ENCODE measurements at places on chromosomes 2 and 18.

DNA sequence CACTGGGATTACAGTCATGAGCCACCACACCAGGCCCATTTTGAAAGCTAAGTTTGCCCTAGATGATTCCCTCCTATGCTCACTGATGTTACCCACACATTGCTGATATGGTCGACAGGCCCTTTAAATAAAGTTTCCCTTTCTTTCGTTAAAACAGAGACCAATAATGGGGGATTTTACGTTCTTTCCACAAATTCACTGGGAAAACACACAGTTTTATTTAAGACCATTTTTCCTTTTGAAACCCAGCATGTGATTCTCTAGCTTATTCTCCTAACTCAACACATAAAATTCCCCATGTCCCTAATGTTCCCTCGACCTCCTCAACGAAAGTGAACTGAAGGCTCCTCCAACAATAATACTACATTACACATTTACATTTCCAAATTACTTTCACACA is 223.2 kb downstream of the ANAPC1 start:
- no peak for DNase-seq

- no peak for DNase-seq
Measured at GRCh38 chr2:240888130-240888889, 7.6 kb downstream of the MAB21L4 start.

GRCh38 chr2:65798641-65799040 is 366.2 kb upstream of the SPRED2 start:
- DNase-seq: no peak

DNA sequence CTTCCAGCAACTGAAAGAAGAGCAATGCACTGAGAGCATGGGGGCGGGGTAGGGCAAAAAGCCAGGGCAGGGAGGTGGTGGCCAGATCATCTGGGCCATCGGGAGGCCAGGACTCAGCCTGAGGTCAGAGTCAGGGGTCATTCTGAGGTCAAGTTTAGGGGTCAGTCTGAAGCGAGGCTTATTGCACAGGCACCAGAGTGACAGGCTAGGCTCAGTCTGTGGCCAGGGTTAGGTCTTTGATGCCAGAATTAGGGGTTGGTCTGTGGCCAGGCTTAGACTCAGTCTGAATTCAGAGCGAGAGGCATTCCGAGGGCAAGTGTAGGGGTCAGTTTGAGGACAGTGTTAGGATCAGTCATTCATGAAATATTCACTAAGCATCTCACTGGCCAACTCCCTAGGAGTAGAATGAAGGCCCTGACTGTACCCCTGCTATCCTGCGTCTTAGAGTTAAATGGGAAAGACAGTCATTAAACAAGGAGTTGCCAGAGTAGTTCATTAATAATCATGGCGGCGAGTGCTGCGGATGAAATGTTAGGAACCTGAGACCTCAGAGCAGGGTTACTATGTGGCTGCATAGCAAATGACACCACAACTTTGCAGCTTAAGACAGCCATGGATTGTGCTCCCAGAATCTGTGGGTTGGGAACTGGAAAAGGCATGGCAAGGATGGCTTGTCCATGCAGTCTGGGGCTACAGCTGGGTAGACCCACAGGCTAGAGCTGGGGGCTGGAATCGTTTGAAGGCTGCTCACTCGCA is 198.7 kb downstream of the CYP26B1 start:
- DNase-seq: no peak

GRCh38 chr2:100397976-100398375 is 19.5 kb downstream of the CHST10 start:
- DNase-seq: no peak

GRCh38 chr2:224221455-224221913 is 180.4 kb downstream of the FAM124B start:
- DNase-seq: peak; percentile 91

DNA sequence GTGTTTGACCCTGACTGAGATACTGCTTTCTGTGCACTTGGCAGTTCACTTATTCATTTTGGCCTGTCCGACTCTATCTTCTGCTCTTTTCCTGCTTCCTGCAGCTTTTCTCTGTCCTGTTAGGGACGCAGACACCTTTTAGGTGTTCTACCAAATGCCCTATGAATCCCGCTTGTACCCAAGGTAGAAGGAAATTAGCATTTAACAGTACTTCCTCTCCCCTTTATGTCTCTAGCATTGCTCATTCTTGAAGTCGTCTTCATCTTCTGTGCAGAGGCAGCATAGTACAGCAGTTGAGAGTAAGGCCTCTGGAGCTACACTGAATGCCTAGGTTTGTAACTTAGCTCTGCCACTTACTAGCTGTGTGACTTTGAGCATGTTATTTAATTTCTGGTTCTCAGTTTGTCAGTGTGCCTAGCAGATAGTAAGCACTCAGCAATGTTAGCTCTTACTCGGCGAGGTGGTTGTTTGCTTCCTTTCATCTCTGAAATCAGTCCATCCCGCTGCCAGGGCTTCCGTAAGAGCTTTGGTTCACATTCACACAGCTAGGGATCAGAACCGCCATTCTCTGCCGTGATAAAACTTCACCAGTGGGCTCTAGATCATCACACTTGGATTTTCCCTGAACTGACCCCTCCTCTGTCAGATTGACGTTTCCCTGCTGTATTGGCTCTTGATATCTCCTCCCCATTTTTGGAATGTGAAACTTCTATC is 1.4 kb downstream of the CCT7 start:
- DNase-seq: no peak

- DNase-seq: peak; percentile 20
Measured at GRCh38 chr2:101307950-101308431, 510 bp downstream of the RNF149 start.

DNA sequence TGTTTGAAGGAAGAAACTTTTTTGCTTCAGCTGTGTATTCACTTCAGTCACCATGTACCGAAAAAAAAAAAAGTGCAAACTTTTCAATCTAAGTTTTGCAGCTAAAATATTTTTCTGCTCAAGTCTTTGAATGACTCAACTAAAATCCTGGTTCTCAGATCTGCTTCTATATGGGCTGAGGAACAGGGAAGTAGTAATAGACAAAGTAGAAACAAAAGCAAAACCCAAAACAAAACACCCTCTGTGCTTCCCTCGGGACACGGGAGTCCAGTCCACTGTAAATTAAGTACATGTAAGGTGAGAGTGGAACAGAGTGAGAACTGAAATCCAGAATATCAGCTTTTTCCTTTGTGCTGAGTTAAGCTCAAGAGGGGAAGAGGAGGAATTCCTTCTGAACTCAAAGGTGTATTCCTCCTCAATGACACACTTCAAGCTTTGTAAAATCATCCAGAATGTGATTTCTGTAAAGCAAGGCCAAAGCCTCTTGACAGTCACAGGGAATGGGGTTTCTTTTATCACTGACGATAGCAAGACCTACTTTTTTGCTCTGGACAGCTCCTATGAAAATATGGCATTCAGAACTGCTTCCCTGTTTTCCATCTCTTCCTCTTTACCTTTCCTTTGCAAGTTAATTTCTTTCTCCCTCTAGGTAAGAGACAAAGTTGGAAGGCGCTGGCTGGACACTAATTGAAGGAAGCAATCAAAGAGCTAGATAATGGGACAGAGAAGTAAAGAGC is 433.5 kb upstream of the MMADHC start:
- no peak for DNase-seq

GRCh38 chr2:196075196-196075595 is 6.6 kb upstream of the DNAH7 start:
- no peak for DNase-seq

DNA sequence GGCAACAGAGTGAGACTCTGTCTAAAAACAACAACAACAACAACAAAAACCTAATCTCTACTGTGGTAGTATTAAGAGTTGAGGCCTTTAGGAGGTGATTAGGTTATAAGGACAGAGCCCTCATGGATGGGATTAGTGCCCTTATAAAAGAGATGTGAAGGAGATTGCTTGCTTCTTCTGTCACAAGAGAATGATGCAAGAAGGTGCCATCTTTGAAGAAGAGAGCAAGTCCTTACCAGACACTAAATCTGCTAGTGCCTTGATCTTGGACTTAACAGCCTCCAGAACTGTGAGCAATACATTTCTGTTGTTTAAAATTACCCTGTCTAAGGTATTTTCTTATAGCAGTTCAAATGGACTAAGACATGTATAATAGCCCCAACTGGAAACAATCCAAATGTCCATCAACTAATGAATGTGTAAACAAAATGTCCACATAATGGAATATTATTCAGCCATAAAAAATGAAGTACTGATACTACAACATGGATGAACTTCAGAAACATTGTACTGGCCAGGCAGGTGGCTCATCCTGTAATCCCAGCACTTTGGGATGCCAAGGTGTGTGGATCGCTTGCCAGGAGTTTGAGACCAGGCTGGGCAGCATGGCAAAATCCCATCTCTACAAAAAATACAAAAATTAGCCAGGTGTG is 1.6 kb upstream of the ARHGEF33 start:
- no peak for DNase-seq

DNA sequence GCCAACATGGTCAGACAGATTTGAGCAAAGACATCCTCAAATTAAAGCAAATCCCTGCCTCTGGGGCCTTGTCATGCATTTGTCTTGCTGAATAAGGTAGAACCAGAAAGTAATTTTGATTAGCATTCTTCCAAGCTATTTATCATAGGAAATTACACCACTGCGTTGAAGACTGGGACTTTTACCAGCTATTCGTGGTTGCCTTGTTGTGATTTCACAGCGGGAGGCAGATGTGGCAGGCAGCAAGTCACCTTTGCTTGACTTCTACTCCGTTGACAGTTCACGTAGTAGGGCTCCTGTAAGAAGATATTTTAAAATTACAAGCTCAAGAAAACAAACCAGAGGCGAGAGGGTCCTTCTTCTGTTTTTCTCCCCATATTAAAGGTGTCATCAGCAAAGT is 80.6 kb downstream of the EN1 start:
- no peak for DNase-seq

GRCh38 chr2:219155054-219155644 is 5.5 kb downstream of the NHEJ1 start:
- peak; percentile 62 for DNase-seq

GRCh38 chr2:60416221-60417008 is 137.0 kb downstream of the BCL11A start:
- no peak for DNase-seq

DNA sequence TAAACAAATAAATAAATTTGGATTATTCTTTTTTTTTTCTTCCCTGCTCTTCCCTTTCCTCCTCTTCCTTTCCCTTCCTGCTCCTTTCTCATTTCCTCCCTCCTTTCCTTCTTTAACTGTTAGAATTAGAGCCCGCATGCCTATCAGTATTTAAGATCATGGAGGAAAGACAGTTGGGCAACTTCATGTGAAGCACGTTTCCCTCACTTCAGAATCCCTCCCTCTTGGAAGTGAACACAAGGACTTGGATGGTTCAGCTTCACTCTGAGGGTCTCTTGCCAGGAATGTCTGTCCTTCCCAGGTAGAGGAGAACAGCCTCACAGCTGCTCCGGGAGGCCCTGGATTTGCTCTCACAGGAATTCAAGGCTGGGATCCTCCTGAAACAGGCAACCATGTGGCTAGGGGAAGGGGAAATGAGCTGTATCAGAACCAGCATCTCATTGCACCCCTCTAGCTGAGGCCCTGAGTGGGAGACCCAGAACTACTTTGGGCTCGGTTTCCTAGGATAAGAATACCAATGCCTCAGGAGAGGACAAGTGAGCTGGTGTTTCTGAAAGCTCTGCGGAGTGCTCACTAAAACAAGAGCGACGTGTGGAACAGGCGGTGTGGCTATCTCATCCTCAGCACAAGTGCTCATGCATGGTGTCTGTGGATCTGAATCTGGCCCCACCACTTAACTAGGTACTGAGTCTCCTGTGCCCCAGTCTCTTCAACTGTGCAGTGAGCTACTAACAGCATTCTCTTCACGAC is 230.5 kb downstream of the MYCN start:
- no peak for DNase-seq

GRCh38 chr2:54240515-54241469 is 15.2 kb downstream of the TSPYL6 start:
- DNase-seq: no peak

DNA sequence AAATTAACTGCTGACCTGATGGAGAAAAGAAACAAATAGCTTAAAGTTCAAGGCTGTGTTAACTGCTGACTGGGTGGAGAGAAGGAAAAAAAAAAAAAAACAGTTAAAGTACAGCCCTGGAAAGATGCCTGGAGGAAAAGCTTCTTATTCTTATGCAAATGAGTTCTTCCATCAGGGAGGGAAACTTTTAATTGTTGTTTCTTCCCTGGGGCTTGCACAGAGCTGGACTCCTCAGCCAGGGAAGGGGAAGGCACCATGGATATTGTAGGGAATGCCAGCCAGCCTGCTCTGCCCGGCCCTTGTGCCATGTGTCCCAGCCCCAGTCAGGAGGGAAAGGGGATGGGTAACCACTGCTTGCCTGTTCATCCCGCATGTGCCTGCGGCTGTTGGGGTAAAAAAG is 833.1 kb upstream of the CRIM1 start:
- DNase-seq: no peak

Data from RWPE1 (cell line).